ENCODE measurements at places on chromosomes 2 and 18.
A peak's percentile ranks its signal among the peaks of the same experiment; 100 is the strongest.

DNA sequence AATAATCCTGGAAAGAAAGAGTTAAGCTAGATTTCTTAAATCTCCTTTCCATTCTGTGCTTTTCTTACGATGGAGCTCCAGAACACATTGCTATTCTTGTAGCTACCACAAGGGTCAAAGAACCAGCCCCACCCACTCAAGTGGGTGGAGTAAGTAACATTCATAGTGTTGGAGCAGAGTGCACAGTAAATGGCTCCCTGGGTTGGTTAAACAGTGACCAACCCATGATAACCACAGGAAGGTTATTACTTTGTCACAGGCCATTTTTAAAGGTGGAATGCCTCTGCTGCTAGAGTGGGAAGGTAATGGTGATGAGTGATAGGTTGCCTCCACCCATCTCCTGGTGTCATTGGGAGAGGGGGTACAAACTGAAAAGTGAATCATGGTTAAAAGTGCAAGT lies 13.9 kb downstream of the ARPC2 start:
- DNase-seq: peak; percentile 63

- no peak for DNase-seq
Observed at GRCh38 chr2:240319855-240320203, 115.6 kb upstream of the GPC1 start.

- no peak for DNase-seq
Observed at GRCh38 chr18:23850215-23850614, 161.0 kb downstream of the LAMA3 start.

DNA sequence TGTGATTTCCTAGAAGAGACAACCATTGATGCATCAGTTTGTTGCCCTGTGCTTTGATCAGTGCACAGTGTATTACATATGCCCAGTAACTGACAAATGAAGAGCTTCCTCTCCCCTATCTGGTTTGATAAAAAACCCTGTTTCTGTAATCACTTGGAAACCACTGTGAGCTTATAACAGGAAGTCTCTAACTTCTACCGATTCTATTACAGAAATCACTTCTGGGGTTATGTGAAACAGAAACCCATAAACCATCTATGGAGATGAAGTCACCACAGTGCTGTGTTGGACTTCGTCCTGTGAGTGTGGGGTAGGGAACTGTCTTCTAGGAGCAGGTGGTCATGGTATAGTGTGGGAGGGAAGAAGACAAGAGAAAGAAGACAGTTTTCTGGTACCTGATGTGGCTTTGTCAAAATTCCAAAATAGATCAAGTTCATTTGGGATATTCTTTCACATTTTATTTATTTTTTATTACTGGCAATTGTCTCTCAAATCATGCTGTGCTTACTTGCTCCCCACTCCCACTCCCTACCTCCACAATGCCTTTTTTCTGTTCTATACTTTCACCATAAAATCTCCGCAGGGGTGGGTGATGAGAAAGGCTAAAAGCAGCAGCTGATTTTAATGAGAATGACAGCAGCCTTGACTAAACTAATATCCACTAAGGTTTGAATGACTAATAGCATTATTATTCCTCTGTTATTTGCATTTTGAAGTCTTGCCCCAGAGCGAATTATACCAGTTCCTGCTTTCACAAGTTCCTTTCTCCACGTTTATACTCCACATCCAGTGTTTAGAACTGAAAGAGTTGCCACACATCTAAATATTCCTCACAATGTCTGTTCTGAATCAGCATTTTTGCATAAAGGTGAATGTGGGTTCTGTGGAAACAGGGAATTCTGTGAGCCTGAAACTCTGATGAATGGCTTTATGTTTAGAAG lies 41.7 kb upstream of the RND3 start:
- no peak for DNase-seq

DNA sequence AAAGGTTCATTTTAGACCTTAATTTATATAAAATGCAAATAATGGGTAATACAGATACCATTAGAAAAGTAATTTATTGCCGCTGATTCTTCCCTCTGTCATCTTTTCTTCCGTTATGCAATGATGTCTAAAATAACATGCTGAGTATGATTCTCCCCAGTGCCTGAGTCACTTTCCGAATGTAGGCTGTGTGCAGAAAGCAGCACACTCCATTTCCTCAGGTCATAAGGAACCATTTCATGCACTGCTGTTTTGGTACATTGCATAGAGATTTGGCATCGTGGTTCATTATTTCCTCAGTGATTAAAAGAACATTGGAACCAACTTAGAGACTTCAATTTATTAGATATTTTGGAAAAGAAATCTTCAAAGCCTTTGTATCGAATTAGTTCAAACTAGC lies 173.5 kb downstream of the CDH2 start:
- DNase-seq: no peak

GRCh38 chr2:115174651-115175050 lies 732.2 kb downstream of the DPP10 start:
- no peak for DNase-seq

GRCh38 chr2:233443511-233444183 lies 89.4 kb downstream of the DGKD start:
- peak; percentile 65 for DNase-seq

DNA sequence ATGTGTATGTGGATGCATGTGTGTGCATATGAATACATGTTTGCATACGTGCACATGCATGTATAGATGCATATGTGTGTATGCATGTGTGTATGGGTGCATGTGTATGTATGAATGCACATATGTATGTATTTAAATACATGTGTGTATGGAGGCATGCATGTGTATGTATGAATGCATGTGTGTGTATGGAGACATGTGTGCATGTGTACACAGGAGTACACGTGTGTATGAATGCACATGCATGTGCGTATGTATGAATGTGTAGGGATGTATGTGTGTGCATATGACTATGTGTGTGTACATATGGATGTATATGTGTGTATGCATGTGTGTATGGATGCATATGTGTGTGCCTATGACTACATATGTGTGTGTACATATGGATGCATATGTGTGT lies 51.9 kb downstream of the DCDC2C start:
- no peak for DNase-seq

DNA sequence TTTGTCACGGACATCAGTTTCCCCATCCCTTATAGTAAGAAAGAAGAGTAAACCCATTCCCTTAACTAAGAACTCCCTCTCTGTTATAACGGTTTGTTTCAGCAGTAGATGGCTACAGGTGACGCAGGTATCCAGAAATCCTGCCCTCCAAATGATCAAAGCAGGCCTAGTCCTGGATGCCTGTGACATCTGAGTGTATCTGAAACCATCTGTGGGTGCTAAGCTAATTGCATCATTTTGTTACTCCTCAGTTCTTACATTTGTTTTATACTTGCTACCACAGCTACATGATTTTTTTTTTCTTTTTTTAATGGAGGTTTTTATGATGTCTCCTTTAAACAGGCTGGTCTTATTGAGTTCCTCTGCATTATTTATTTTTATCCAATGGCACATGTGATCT lies 55.1 kb downstream of the AAK1 start:
- no peak for DNase-seq

- no peak for DNase-seq
Observed at GRCh38 chr2:150570712-150571111, 83.2 kb upstream of the RND3 start.

GRCh38 chr2:134195341-134195740 lies 58.5 kb upstream of the MGAT5 start:
- DNase-seq: no peak

GRCh38 chr2:233422050-233422639 lies 67.9 kb downstream of the DGKD start:
- peak; percentile 71 for DNase-seq

GRCh38 chr2:129885735-129886134 lies 93.7 kb upstream of the RAB6C start:
- no peak for DNase-seq

GRCh38 chr2:7858624-7859023 lies 823.2 kb upstream of the ID2 start:
- DNase-seq: no peak

DNA sequence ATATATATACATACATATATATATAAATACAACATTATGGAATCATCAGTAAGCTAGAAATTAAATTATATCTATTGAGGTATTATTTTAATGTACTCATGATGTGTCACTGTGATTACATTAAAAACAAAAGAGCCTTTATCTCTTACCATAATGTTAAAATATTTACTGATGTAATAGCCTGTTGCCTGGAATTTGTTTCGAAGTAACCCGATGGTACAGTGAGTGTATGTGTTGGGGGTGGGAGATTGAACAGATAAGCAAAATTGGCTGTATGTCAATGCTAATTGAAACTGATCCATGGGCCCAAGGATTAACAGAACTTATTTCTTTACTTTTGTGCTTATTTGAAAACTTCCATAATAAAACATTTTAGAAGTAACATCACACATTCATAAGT lies 1473.2 kb downstream of the LRP1B start:
- no peak for DNase-seq

- no peak for DNase-seq
Observed at GRCh38 chr2:190996947-190997346, 17.0 kb downstream of the STAT1 start.

- DNase-seq: peak; percentile 69
Observed at GRCh38 chr2:3223080-3223923, 154.3 kb downstream of the EIPR1 start.

DNA sequence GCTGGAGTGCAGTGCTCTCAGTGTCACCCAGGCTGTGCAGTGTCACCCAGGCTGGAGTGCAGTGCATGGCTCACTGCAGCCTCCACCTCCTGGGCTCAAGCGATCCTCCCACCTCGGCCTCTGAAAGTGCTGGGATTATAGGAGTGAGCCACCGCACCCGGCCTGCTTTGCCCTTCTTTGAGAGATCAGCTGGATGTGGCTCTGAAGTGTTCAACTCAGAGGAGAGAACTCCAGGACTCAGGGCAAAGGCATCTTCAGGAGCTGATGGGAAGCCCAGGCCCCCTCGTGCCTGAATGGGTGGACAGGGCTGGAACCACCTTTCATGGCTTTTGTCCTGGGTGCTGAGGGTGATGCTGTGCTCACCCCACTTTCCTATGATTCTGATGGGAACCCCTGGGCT lies 52.0 kb upstream of the HAAO start:
- no peak for DNase-seq

DNA sequence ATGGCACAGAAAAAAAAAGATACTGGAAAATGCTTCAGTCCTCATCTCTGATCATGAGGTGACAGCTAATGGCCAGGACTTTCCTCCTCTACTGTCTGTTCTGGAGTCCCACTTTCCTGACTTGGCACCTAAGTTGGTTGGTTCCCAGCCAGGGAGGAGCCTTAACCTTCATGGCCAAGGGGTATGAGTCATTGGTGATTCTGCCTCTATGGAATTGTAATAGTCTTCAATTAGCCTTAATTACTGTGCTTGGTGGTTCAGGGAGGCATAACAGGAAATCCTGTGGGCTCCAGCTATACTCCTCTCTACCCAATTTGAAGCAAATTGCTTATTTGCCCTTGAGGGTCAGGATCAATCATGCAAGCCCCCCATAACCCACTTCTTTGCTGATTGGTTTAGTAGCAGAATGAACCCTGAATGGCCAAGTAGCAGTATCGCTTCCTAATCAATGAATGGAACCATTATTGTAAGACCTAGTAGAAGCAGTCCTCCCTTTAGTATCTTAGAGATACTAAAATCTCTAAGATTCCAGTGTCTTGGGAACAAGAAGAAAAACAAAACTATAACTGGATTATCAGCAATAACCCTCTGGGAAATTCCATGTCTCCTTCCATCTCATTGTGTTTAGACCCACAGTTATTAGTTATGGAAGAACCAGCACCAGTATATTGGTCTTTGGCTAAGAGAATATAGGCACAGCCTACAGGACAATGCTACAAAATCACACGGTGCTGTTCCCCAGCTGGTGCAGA lies 109.0 kb downstream of the COL6A3 start:
- no peak for DNase-seq

DNA sequence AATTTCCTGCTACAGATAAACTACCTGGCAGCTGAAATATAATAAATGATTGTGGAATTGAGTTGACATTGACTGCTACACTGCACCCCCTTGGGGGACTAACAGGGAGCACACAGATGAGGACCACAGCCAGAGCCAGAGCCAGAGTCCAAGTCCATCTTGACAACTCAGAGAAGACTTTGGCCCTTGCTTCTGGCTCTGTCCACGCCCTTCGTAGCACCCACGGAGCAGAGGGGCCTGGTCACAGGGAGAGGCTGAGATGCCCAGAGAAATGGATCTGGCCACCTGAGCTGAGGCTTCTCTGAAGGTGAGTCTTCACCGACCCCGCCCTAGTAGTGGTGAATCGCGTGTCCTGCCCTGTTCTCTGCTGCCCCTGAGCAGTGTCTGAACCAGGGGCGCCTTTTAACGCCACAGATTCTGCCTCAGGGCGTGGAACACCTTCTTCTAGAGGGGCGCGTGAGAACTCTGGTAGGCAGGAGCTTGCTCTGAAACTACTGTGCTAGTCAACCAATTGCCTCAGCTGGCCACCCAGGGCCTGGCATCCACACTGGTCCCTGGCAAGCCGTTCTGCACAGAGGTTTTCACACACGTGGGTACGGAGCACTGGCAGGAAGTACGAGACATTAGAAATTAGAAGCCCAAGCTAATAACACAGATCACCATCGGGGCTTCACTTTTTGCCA lies 35.7 kb upstream of the MAT2A start:
- no peak for DNase-seq

DNA sequence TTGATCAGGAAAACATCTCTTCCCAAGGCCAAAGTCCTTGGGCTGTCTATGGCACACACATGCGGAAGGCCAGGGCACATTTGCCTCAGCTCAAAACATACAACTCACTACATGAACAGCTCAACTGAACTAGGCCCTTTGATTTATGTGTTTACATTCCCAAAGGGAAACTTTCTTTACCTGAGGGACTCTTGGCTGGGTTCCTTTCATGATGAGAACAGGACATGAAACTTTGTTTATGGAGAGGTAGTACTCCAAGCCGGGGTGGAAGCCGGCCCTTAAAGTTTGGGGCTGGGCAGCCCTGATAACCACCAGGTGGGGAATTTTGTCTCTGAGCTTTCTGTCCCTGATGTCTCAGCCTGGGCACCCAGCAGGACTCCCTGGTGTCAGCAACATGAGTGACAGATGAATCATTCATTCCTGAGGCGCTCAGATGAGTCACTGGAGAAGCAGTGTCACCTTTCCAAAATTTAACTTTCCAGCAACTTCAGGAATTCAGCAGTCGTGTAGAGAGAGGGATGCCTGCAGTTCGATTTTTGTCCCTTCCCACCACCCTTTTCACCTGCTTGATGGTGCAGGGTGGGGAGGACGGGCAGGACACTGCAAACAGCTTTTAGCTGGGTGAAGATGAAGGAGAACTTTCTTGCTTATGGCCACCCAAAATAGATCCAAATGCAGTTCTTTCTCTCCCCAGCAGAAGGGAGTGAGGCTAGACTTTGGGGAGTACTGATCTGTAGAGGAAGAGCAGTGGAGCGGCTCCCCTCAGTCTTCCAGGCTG lies 331.6 kb downstream of the DYSF start:
- DNase-seq: no peak

- DNase-seq: no peak
Observed at GRCh38 chr2:181158427-181158826, 178.0 kb downstream of the UBE2E3 start.

DNA sequence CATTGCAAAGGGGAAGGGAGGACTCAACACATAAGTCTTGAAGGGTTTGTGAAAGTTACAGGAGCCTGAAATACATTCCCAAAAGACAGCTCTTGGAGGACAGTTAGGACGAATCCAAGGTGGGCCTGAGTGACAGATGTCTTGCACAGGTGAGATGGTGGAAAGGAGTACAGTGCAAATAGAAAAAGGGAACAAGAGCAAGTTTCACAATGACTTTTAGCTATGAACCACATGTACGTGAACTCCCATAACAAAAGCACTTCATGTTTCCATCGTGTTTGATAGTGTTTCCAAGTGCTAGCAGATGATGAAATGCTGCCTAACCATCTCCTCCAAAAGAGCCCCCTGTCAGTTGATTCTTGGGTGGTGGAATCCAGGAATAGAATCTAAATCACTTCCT lies 1.8 kb downstream of the IL18RAP start:
- DNase-seq: no peak

GRCh38 chr2:149507974-149508373 lies 79.6 kb downstream of the MMADHC start:
- DNase-seq: no peak

All from stimulated activated effector memory CD8-positive, alpha-beta T cell treated with anti-CD3 and anti-CD28 coated beads, Interleukin-12 subunit alpha, Interleukin-12 subunit beta, amount 100 ng/mL, for 72 hours (primary cell).